ENCODE measurements at places on chromosomes 5 and 9.

- DNase-seq: peak; percentile 99
These were observed 11.5 kb downstream of the SMIM3 start for GRCh38 chr5:150789943-150790611.

GRCh38 chr5:132492386-132493125, 2.0 kb upstream of the IRF1 start:
- no peak for DNase-seq

- no peak for DNase-seq
These were observed 13.4 kb upstream of the RNU6ATAC start for GRCh38 chr9:134177624-134178393.

DNA sequence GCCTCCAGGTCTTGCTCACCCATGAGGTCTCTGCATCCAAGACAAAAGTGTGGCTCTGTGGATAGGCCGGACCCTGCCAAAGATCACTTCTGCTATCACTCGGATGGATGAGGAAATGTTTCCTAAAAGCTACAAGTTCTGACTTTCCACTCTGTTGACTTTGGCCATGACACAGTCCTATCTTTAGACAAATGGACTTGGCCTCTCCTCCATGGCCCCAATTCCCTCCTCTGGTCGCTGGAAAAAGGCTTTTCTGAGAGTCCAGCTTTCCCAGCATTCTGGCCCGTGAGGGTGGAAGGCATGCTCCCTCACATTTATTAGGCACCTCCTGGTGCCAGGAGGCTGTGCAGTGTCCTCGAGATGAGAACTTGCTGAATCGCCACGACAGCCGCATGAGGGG, 83.1 kb downstream of the COL27A1 start:
- DNase-seq: peak; percentile 62

- DNase-seq: no peak
These were observed 135.0 kb upstream of the RASA1 start for GRCh38 chr5:87132696-87133095.

DNA sequence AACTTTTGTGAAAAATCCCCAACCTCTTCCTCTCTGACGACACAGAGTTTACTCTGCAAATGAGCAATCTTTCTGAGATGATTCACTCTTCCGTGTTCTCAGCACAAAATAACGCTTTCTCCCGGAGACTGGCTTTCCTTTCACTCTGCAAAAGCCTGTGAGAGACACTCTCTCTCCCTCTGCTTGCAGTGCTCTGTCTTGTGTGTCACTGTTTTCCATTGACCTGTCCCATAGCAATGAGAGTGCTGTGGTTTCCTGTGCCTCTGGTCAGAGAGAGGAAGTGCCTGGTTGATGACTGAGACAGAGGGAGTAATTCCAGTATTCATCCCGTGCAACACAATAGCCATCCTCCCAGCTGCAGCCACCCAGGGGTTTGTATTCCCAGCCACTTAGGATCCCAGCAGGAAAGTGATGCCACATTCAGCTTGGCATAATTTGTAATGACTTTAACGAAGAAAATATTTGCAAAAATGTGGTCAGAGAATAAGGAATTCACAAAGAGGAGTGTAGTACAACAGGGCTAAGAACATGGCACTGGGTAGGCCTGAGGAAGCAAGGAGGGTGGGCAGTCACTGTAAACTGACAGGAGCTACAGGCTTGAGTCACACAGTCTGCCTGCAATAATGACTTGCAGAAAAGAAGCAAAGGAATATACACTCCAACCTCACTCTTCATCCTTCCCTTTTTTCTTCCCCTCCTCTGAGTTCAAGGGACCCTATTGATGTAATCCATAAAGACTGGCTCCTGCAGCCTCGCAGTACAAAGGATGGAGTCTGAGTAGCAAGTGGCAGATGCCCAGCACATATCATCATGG, 463.5 kb upstream of the RGMB start:
- DNase-seq: peak; percentile 98

DNA sequence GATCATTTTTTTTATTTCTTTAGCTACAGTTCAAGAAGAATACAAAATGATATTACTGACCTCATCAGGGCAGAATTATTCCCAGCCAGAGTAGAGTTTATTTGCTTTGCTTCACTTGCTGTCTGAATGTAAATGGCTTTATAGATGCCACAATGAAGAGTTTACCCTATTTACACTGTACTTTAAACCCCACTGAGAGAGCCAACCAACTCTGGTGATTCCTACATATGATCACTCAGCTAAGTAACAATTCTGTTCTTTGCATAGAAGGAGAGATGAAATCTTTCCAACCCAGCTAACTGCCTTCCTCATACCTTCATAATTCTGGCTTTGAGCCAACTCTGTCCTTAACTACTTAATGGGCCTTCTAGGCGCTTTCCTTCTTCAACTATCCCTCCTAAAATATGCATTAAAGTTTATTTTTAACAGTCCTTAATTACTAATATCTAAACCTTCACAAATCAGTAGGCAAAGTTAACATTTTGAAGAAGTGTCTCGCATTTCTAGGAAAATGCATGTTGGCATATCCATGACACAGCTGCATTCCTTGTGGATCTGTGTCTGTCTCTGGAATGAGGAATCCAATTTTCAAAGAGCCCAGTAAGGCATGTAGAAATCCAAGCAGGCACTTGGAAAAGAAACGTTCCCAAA, 284.8 kb upstream of the GRAMD2B start:
- DNase-seq: peak; percentile 21

DNA sequence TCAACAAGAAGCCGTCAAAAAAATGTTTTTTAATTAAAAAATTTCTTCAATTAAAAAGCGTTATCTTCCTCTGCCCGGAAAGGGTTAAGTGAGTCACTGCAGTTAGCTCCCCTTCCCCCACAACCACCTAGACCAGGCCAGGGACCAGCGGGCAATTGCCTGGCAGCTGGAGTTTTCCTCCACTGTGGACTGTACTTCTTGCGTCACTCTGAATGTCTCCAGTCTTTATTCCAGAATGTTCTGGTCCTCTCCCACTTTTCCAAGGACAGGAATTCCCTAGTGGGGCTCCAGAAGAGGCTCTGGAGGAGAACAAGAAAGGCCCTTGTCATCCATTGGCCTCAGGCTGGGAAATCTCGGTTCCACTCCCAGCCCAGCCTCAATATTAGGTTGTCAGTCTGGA, 114.0 kb downstream of the C9orf50 start:
- DNase-seq: no peak

GRCh38 chr9:91935066-91935749, 14.8 kb downstream of the ROR2 start:
- no peak for DNase-seq

DNA sequence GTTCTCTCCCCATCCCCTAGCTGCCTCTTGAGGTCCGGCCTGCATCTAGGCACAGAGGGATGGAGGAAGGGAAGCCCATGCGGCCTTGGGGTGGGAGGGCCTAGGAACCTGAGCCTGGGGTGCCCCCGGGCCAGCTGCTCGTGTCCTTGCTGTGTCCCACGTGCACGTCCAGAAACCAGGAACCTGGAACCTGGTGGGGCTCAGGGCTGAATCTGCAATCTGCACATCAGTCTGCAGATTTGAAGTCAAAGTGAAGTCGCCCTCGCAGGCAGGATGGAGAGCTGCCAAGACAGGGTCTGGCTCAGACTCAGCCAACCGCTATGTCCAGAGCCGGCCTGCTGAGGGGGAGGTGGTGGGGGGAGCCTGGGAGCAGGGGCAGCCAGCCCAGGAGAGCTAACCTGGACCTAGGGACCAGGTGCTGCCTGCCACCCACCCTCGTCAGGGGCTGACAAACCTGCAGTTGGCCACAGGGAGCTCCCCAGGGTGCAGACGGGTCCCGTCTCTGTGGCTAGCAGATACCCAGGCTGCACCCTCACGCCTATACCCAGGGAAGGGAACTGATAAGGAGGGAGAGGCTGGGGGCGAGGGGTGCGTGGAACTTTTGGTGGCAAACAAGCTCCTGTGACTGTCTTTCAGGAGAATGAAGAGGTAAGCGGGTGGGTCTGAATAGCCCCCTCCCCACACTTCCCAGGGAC, 103.5 kb upstream of the SIMC1 start:
- DNase-seq: no peak

DNA sequence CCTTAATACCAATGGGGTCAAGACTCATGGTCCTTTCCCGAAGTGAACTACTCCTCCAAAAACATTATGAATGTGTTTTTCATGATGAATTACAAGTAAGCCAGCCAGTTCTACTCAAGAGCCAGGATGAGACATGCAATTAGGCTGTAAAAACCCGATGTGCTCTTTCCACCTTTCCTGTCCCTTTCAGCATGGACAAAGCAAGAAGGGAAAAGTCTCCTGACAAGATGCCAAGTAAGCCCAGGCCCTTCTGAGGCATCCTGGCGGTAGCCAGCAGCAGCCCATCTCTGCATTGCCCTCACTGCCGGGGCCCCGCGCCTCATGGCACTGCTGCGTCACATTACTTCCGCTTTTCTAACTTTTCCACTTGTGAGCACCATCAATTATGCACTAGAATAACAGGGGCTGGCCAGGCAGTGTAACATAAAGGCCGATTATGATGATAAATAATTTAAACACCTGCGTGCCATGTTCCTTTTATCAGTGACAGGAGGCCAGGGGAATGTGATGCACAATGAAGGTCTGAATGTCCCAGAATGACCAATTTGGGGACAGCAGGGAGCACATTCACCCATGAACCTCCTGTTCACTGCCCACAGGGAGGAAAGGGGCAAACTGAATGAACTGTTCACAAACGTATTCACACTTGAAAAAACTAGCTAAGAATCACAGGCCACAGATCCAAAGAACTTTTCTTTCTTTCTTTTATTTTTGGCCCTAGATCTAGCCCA, 37.4 kb downstream of the EFNA5 start:
- DNase-seq: peak; percentile 77

DNA sequence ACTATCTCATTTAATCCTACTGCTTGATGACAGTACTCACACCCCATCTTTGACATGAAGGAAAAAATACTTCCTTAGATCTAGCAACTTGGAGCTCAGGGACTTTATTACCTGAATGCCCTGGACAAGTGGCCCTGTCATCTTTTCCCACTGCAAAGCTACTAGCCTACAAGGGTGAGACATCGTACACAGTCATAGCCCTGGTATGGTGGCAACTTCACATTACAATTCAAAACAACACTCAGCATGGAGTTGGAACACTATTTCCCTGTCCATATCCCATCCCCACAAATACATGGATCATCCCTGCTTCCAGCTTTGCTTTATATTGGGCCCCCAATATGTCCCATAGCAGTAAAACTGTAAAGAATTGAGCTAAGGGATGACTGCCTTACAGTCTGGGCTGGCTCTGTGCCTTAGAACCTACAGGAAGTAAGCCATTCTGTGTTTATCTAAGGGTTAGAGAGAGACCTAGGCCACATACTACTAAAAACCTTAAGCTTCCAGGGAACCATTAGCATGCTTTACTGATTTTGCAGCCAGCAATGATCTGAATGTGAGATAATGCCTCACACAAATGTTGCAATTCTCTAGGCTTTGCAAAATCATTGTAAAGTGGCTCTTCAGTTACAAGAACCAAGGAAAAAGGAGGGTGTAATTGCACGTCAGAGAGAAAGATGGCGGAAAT, 55.9 kb downstream of the OTULIN start:
- peak; percentile 19 for DNase-seq
